Tongue (tissue), 3 donors: ENCODE measurements at places on chromosomes 5 and 9. TPM values are rescaled to one million over a fixed set of nuclear protein-coding genes. Genes with fewer than 3 reads are reported as not detected.

DNA sequence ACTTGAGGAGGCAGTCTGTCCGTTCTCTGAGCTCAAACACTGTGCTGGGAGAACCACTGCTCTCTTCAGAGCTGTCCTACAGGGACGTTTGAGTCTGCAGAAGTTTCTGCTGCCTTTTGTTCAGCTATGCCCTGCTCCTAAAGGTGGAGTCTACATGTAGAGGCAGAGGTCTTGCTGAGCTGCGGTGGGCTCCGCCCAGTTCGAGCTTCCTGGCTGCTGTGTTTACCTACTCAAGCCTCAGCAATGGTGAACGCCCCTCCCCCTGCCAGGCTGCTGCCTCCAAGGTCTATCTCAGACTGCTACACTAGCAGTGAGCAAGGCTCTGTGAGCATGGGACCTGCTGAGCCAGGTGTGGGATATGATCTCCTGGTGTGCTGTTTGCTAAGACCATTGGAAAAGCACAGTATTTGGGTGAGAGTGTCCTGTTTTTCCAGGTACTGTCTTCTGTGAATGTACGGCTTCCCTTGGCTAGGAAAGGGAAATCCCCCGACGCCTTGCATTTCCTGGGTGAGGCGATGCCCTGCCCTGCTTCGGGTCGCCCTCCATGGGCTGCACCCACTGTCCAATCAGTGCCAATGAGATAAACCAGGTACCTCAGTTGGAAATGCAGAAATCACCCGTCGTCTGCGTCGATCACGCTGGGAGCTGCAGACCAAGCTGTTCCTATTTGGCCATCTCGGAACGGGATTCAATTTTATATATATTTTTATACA, 58.5 kb downstream of the CNTRL start:
- DNase-seq, result no peak

DNA sequence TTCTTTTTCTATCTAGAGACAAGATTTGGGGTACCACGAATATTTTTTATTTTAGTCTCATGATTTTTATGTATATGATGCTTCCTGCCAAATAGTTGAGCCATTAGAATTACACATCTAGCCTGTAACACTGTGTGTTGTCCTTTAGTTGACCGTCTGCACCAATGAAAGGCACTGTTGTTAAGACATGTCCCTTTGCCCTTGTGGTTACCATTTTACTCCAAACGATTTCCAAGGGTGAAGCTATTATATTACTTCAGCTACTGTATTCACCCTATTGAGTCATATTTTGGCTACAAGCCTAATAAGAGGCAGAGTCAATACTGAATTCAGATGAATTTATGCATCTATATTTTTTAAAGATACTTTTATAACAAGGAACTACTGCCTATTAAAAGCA, 207.6 kb downstream of the CETN3 start:
- DNase-seq, result peak; percentile 11

GRCh38 chr5:169652057-169652456, 15.0 kb downstream of the DOCK2 start:
- DNase-seq, result no peak

DNA sequence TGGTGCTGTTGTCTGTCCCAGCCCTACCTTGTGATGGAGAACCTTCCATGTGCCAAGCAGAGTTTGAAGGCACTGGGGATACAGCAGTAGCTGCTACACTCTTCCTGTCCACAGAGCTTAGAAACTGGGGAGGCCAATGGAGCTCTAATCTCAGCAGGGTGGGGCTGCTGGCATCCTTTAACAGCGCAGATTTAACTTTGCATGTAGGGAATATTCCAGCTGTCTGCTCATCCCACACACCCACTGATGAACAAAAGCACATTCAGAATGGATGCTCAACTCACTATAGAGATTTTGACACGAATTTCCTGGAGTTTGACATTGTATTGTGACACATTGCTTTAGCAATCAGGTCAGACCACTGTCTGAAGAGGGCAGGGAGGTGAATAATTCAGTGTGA, 49.0 kb downstream of the TMEM215 start:
- DNase-seq, result no peak

GRCh38 chr9:2317591-2317990, 302.4 kb downstream of the SMARCA2 start:
- DNase-seq, result no peak

- DNase-seq, result no peak
Observed at GRCh38 chr9:127035948-127036347, 86.5 kb downstream of the ANGPTL2 start.

PHPT1 gene
- 54.4 TPM for total RNA-seq

STK32A gene
- total RNA-seq, result 0.62 TPM
